ENCODE measurements at places on chromosomes 3 and 15.

GRCh38 chr3:194103983-194104751, 31.8 kb upstream of the HES1 start:
- DNase-seq: no peak

GRCh38 chr15:101303408-101303807, 8.4 kb upstream of the SNRPA1 start:
- no peak for DNase-seq

DNA sequence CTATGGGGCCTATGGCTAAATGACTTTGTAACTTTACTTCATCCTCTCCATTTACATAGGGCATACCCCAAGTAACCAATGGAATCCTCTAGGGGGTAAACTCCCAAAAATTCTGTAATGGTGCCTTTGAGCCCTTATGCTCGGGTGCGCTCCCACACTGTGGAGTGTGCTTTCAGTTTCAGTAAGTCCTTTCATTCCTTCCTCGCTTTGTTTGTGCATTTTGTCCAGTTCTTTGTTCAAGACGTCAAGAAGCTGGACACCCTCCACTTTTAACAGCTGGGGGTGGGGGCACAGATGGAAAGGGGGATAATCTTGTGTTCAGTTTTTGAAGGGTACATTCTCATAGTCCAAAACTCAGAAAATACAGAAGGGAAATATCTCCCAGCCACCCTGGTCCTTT, 84.4 kb upstream of the C2CD4B start:
- no peak for DNase-seq

DNA sequence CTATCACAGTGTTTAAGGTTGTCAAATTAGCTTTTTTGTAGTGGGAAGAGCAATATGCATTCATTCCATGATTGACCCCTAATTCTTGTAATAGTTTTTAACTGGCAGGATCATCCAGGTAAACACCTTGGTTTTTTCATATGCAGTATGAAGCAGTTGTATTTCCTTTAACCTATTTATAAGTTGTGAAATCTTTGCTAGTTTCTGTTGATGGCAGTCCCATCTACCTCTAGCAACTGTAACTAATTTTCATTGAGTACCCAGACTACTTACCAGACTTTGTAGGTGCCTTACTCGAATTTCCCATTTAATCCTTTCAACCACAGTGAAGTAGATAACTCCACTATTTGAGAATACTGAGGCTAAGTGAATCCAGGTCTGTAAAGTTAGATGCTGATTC, 6.1 kb downstream of the FXR1 start:
- DNase-seq: no peak

- no peak for DNase-seq
Observed at GRCh38 chr3:183287301-183287971, 34.4 kb downstream of the B3GNT5 start.

- DNase-seq: no peak
Observed at GRCh38 chr3:353191-353739, 156.7 kb downstream of the CHL1 start.

GRCh38 chr3:141275973-141276372, 44.3 kb downstream of the PXYLP1 start:
- DNase-seq: no peak

GRCh38 chr15:99703603-99704443, 29.4 kb downstream of the LYSMD4 start:
- DNase-seq: no peak

GRCh38 chr3:150738688-150739087, 24.3 kb downstream of the SIAH2 start:
- DNase-seq: peak; percentile 6

GRCh38 chr15:81296673-81297072, 27.3 kb downstream of the STARD5 start:
- no peak for DNase-seq

DNA sequence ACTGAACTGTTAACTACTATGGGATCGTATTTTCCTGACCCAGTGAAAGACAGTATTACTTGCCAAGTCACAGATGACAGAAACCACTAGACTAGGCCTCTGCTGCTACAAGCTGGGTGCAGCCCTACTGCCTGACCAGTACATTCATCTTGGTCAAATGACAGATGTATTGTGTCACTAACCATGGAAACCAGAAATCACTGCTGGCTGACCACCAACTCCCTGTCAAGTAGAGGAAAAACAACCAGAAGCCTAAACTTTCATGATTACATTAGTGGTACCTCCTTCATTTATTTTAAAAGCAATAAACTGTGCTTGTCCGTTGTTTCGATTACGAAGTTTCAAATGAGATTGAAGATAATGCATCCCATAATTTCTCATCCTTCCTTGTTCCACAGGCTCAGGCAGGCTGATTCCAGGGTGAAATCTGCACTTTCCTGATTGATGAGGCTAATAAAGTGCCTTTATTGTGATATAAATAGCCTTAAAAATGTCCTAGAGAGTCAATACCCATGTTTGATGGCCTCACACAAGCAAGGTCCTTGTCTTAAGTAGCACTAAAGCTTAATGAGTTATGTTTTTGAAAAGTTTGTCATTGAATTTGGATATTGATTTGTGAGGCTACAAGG, 309.7 kb downstream of the LSAMP start:
- DNase-seq: no peak

All from NCI-H526 treated with DMSO at 0.1 percent for 48 hours (cell line).